Transverse colon (tissue), 4 donors: ENCODE measurements at places on chromosomes 12 and 14.

DNA sequence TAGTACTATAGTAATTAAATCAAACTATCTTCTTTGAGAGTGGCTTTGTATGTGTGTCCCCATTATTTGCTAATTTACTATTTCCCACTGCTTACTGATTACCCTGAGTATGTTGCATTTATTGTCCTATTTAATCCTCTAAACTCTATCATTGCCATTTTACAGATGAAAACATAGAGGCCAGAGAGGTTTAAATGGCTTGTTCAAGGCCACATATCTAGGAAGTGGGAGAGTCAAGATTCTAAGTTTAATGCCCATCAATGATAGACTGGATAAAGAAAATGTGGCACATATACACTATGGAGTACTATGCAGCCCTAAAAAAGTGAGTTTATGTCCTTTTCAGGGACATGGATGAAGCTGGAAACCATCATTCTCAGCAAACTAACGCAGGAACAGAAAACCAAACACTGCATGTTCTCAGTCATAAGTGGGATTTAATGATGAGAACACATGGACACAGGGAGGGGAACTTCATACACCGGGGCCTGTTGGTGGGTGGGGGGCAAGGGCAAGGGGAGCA is 419.7 kb downstream of the ZFP36L1 start:
- DNase-seq = no peak

- no peak for DNase-seq
These were observed 2.0 kb upstream of the BEGAIN start for GRCh38 chr14:100589071-100589759.

DNA sequence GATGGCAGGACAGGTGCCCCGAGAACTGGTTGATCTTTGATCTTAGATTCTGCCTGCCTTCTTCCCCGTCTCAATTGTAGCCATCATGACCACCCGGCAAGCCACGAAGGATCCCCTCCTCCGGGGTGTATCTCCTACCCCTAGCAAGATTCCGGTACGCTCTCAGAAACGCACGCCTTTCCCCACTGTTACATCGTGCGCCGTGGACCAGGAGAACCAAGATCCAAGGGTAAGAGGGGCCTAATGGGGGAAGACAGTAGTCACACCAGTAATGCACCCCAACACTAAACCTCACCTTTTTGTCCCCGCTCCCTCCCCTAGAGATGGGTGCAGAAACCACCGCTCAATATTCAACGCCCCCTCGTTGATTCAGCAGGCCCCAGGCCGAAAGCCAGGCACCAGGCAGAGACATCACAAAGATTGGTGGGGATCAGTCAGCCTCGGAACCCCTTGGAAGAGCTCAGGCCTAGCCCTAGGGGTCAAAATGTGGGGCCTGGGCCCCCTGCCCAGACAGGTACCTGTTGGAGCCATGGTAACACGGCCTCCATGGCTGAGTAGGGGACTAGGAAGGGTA is 556 bp downstream of the TROAP start:
- no peak for DNase-seq

GRCh38 chr12:124588751-124589267 is 21.4 kb upstream of the NCOR2 start:
- no peak for DNase-seq
